ENCODE measurements at places on chromosomes 4 and X.

DNA sequence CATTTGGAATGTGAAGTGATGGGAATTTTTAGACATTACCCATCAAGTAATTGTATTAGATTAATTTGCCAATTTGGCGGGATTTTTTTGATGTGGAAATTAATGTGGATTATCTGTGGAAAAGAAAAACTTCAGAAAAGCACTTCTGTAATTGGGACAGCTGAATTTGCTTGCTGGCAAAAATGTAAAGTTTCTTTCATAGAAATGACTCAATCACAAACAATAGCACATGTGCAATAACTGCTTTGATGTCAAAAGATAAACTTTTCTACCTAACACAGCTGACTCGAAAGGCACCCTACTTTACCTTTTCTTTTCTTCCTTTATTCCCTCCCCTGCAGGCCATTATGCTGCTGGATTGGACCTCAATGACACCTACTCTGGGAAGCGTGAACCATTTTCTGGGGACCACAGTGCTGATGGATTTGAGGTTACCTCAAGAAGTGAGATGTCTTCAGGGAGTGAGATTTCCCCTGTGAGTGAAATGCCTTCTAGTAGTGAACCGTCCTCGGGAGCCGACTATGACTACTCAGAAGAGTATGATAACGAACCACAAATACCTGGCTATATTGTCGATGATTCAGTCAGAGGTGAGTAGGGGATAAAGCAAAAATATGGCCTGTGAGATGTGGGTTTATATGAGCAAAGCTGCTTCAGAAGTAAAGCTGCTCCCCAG is 1.4 kb downstream of the AREG start:
- no peak for DNase-seq

- no peak for DNase-seq
These were observed 84.4 kb upstream of the PHOX2B start for GRCh38 chr4:41832961-41833360.

DNA sequence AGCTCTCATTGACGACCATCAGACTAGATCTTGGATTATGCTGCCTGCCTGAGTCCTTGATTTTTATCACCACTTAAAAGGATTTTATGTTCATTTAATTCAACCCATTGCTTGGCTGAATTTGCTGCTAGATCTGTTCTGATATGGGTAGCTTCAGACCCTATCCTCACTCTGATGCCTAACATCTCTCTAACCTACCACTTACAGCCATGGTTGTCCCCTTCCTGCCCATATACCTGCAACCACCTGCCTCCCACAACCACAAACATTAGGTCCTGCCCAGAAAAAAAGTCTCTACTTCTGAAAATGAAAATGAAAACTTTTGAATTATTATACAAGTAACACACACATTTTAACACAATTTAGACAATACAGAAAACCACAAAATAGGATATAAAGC is 310.8 kb downstream of the HNRNPD start:
- no peak for DNase-seq

- DNase-seq, result no peak
These were observed 43.5 kb downstream of the ASIC5 start for GRCh38 chr4:155822572-155822971.

GRCh38 chr4:80035336-80035735 is 37.7 kb downstream of the ANTXR2 start:
- DNase-seq, result peak; percentile 8

GRCh38 chrX:16785247-16786138 is 773 bp upstream of the TXLNG start:
- DNase-seq, result no peak

DNA sequence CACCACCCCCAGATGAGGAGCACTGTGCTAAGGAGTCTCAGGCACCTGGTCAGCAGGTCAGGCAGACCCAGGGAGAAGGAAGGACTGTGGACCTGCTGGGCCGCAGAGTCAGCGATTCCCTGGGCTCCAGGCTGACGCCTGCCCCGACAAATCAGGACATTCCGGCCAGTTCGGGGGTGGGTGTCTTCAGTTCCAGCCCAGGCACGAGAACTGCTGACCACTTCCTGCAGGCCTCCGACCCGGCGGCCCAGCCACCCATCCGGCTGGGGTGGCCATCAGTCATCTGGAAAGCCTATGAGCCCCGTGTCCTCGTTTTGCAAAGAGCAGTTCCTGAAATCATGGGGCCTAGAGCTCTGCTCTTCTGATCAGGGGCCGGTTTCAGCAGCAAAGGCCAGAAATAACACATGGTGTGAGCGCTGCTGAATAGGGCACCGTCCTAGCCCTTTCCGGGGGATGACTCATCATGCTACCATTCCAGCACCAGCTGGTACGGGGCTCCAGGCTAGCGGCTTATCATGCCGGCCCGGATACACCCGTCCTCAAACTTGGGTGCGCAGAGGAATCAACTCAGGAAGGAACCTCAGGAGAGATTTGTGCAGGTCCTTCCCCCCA is 7.8 kb upstream of the SH3TC1 start:
- DNase-seq, result no peak

Data from effector memory CD4-positive, alpha-beta T cell (primary cell).